Activated T-cell treated with anti-CD3 and anti-CD28 coated beads, Interleukin-2, amount 50 U/mL, for 4 hours (primary cell): ENCODE measurements at places on chromosomes 12 and 14. TPM values are rescaled to one million over a fixed set of nuclear protein-coding genes. Genes with fewer than 3 reads are reported as not detected.

DNA sequence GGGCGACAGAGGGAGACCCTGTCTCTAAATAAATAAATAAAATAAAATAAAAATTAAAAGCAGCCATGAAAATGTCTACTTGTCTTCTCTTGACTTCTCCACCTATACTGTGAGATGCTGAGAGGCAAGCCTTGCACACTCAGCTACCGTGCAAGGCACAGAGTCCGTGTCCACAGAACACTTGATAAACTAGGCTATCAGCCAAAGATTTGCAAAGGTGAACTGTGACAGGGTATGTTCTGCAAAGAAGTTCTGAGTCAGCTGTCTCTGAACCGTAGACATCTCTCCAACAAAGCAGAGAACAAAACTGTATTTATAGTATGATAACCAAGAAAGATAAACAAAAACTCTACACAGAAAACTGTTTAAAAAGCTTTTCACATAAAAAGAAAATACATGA is 35.5 kb downstream of the STXBP6 start:
- DNase-seq = no peak

GRCh38 chr12:65867394-65867793 is 43.1 kb downstream of the HMGA2 start:
- DNase-seq = no peak

- DNase-seq = no peak
Measured at GRCh38 chr14:74503291-74503937, 9.8 kb downstream of the ISCA2 start.

DNA sequence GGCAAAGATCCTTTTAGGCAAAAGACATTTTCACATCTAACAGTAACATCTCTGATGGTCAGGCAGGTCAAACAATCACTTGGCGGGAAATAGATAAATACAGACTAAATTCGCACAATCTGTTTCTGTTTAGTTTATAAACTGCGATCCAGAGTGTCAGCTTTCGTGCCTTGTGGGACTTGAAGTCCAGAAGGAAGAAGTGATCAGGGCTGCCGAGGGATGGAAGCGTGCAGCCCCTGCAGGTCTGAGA is 245 bp upstream of the BRMS1L start:
- DNase-seq = no peak

GRCh38 chr12:65821336-65821735 is 2.9 kb upstream of the HMGA2 start:
- DNase-seq = no peak

DNA sequence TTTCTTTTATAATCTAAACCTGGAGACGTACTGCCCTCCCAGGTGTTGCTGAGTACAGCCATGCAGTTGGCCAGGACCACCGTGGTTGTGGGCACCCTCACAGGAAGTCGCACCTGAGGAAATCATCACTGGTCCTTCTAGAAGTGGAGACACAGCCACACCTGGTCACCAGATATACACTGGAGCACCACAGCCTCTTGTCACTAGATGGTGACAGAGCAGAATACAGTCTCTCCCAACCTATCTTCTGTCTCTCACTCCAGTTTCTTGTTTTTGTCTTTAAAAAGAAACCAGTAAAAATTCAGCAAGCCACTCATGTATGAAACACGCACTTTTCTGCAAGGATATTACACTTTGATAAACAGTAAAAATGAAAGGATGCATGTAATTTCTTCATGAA is 43.1 kb upstream of the GPHB5 start:
- DNase-seq = no peak

DNA sequence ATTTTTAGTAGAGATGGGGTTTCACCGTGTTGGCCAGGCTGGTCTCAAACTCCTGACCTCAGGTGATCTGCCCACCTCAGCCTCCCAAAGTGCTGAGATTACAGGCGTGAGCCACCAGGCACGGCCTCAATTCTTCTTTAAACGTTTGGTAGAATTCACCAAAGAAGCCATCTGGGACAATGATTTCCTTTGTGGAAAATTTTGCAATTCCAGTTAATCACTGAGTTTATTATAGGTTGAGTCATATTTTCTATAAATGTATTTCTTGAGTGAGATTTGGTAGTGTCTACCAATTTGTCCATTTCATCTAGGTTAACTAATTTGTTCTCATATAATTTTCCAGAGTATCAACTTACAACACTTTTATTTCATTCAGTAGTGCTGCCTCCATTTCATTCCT is 683.9 kb upstream of the TMEM132C start:
- no peak for DNase-seq

DNA sequence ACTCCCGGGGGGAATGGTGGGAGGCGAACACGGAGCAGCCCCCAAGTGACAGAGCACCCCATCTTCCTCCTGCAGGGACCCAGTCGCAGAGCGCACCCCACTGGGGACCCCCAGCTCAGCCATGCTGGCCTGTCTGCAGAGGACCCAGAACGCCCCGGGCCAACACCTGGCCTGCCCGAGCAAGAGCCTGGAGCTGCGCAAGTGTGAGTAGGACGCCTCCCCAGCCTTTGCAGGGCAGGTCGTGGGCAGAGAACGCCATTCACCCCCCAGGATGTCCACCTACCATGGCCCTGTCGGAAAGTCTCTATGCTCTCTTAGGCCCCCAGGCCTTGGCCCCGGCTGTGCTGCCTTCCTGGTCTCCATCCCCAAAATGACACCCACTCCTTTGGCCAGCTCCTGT is 30.4 kb downstream of the FAM222A start:
- DNase-seq = no peak

GRCh38 chr12:128190614-128191013 is 76.4 kb upstream of the TMEM132C start:
- DNase-seq = no peak

- no peak for DNase-seq
Measured at GRCh38 chr12:13171921-13172859, 24.3 kb upstream of the EMP1 start.

DNA sequence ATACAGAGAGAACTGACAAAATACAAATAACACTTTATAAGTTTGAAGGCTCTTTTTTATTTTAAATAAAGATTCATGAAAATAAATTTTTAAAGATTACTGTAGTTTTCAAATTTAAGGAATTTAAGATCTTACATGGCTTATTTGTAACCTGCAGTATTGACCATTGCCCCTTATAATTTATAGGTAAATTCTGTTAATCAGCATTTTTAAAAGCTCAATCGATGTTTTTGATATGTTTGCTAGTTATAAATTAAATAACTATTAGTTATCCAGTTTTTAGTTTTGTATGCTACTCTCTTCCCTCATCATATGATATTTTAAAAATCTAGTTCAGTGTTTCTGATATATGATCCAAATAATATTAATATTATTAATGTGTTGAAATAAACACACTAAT is 109.9 kb downstream of the MON2 start:
- no peak for DNase-seq

- DNase-seq = no peak
Measured at GRCh38 chr12:89427508-89428156, 75.3 kb upstream of the DUSP6 start.

DNA sequence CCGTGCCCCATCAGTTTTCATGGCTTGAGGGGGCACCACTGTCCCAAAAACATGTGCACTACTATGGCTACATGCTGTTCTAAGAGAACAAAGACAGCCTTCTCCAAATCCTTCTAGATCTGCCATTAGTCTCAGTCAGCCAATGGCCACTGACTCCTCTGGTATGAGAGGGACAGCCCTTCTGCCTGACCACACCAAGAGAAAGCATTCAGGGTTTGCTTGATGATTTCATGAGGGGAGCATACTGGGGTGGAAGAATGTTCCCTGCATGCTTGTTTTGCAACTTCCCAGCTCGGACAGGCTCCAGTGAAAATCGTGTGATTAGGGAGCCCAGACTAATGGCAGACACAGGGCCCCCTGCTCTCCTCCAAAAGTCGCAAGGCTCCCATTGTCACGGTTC is 199.6 kb upstream of the ALG10B start:
- no peak for DNase-seq

- no peak for DNase-seq
Measured at GRCh38 chr14:59246566-59246965, 58.1 kb downstream of the DAAM1 start.

DNA sequence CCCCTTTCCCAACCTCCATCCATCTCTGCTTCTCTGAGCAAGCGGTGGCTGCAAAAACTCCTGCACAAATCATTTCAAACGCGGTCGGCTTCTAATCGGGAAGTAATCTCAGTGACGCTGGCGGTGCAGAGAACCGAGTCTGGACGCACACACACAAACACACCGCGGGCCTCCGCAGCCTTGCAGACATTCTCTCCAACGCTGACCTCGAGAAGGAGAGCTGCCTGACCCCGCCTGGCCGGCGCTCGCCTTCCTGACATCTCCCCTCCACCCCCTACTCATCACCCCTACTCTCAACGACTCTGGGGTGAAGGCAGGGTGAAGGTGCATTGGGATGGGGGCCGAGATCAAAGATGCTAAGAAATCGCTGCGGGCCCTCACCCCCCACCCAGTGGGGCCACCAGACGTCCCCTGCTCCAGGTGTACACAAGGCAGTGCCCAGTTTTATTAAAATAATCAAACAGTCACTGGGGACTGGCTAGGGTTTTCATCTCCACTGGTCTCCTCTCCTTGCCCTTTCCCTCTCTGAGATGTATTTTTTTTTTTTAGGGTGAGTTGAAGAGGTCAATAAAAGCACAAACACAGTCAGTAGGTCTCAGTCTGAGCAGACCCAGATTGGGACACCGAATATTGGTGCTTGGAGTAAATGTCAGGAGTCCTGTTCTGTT is 506 bp upstream of the TBX5 start:
- DNase-seq = no peak

DNA sequence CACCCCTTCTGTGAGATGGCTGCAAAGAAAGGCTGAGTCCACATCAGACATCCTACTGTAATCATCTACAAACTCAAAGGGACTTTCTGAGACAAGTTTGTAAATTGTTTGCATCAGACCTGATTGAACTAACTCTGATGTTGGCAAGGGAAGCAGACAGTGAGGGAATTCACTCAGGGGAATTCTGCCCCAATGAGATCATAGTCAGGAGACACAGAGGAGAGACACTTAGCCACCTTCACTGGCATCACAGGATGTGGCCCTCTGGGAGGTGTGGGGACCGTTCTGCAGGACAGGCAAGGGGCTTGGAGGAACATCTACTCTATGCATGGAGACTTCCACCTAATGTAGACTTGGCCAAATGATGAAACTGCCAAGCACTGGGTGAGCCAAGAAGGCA is 70.7 kb upstream of the DDX11 start:
- DNase-seq = no peak

GRCh38 chr14:68548194-68549076 is 244.4 kb downstream of the ZFP36L1 start:
- DNase-seq = no peak

- DNase-seq = no peak
Measured at GRCh38 chr12:991350-992333, 619 bp downstream of the ERC1 start.

DNA sequence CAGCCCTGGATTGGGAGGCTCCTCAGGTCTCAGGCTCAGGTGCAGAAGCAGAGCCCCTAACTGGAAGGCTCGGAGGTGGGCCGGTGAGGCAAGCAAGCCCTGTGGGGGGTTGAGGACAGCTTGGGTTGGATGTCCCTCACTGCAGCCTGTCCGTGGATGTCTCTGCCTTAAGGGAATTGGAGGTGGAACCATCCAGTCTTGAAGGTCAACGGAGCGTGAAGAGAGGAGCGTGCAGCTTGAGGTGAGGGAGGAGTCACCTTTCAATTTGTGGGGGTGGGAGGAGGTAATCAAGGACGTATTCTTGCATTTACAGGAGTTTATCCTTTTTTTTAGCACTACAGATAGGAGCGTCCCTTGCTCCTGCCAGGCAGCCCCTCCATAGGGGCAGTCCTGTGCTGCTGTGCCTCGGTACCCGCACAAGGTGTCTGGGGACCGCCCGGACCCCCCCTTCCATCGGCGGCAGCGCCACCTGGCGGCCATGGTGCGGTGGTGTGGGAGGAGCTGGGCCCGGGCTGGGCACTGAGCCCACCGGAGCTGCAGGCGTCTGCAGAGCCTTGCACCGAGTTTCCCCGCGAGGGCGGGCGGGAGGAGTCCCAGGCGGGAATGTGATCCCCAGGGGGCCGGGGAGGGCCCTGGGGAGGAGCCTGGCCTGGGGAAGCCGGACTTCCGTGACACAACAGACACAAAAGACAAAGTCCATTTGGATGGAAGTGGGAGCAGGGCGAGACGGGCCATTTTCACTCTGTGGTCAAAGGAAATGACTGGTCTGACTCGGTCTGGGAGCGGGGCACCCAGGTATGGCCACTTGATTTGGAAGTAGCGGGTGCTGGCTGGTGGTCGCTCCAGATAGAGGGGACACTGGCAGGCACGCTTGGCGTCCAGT is 864 bp downstream of the DNAJC22 start:
- DNase-seq = peak; percentile 78

The OTX2 gene
- not detected for total RNA-seq

The KRT73 gene
- 0.16 TPM for total RNA-seq

The TAS2R43 gene
- total RNA-seq = 0.63 TPM

The MANSC4 gene
- not detected for total RNA-seq

The SLC4A8 gene
- total RNA-seq = 2.9 TPM

The HPD gene
- total RNA-seq = 0.26 TPM

The SELPLG gene
- 17.5 TPM for total RNA-seq

The ANO2 gene
- not detected for total RNA-seq

The RFC5 gene
- total RNA-seq = 51.5 TPM

The AMN1 gene
- total RNA-seq = 4.7 TPM

The ADAM21 gene
- 0.11 TPM for total RNA-seq

The RPGRIP1 gene
- total RNA-seq = 0.08 TPM
